ENCODE measurements at places on chromosomes 5 and 9. TPM values are rescaled to one million over a fixed set of nuclear protein-coding genes. Genes with fewer than 3 reads are reported as not detected.

SAXO1 gene
- total RNA-seq, result not detected

G3BP1 gene
- total RNA-seq, result 122 TPM

GABRP gene
- total RNA-seq, result under 0.01 TPM

FAXDC2 gene
- total RNA-seq, result 3.1 TPM

WNK2 gene
- not detected for total RNA-seq

NRG2 gene
- 1.1 TPM for total RNA-seq

SPINK4 gene
- total RNA-seq, result not detected

GARIN3 gene
- not detected for total RNA-seq

HRH2 gene
- total RNA-seq, result not detected

COL15A1 gene
- 6.8 TPM for total RNA-seq

LCNL1 gene
- 0.37 TPM for total RNA-seq

TNFSF8 gene
- total RNA-seq, result not detected

TYRP1 gene
- total RNA-seq, result 0.73 TPM

GPR21 gene
- total RNA-seq, result 0.73 TPM

FOXD4L6 gene
- 0.37 TPM for total RNA-seq

KIAA0825 gene
- 6.2 TPM for total RNA-seq

GABRB2 gene
- not detected for total RNA-seq

FOXD4L4 gene
- total RNA-seq, result not detected

DOCK8 gene
- total RNA-seq, result under 0.01 TPM

C8G gene
- total RNA-seq, result not detected

NSG2 gene
- total RNA-seq, result not detected

MAMDC2 gene
- total RNA-seq, result 1.8 TPM

SLC6A3 gene
- under 0.01 TPM for total RNA-seq

ASS1 gene
- total RNA-seq, result 188 TPM

DAB2IP gene
- 3.7 TPM for total RNA-seq

MATR3 gene
- 202 TPM for total RNA-seq

IFNA2 gene
- not detected for total RNA-seq

FGF10 gene
- total RNA-seq, result under 0.01 TPM

CD14 gene
- total RNA-seq, result 0.98 TPM

ZNF879 gene
- 3.9 TPM for total RNA-seq

LCN1 gene
- total RNA-seq, result not detected

PCDHAC2 gene
- total RNA-seq, result under 0.01 TPM

JAKMIP2 gene
- total RNA-seq, result 1.1 TPM

ANKRD34B gene
- total RNA-seq, result not detected

ST8SIA4 gene
- total RNA-seq, result 0.78 TPM

KIF27 gene
- 3.1 TPM for total RNA-seq

CAMK2A gene
- total RNA-seq, result 0.73 TPM

DRD1 gene
- total RNA-seq, result not detected

RMRP gene
- total RNA-seq, result 167,582 TPM

N4BP3 gene
- under 0.01 TPM for total RNA-seq

YIPF5 gene
- total RNA-seq, result 57.3 TPM

TIMD4 gene
- not detected for total RNA-seq

TAF11L5 gene
- not detected for total RNA-seq

ASPN gene
- total RNA-seq, result 0.78 TPM

SAP30L gene
- total RNA-seq, result 12.1 TPM

C9orf43 gene
- total RNA-seq, result not detected

TTC23L gene
- not detected for total RNA-seq

SPINK7 gene
- not detected for total RNA-seq

NTNG2 gene
- 0.37 TPM for total RNA-seq

ITGA2 gene
- total RNA-seq, result 31.7 TPM

EGFLAM gene
- total RNA-seq, result 18.2 TPM

SNCAIP gene
- 0.20 TPM for total RNA-seq

PCDHGA1 gene
- total RNA-seq, result 0.59 TPM

PCDHB14 gene
- 0.20 TPM for total RNA-seq
